Femur (tissue), 1 donor: ENCODE measurements at places on chromosomes 11 and 22.
A peak's percentile ranks its signal among the peaks of the same experiment; 100 is the strongest.

DNA sequence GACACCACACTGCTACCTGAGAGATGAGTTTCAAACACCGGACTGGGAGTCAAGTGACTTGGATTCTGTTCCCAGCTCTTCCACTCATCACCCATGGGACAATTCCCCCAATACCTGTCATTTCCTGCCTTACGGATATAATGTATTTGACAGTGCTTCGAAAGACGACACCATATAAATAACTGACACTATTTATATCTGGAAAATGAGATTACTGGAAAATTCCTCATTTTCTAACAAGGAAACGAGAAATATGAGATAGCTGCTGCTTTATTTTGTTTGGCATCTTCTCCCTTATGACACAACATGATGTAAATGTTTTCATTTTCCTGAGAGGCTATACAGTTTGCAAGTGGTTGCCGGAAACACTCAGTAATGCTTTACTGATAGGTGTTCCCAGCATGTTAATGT is 8.6 kb downstream of the HSCB start:
- no peak for DNase-seq

DNA sequence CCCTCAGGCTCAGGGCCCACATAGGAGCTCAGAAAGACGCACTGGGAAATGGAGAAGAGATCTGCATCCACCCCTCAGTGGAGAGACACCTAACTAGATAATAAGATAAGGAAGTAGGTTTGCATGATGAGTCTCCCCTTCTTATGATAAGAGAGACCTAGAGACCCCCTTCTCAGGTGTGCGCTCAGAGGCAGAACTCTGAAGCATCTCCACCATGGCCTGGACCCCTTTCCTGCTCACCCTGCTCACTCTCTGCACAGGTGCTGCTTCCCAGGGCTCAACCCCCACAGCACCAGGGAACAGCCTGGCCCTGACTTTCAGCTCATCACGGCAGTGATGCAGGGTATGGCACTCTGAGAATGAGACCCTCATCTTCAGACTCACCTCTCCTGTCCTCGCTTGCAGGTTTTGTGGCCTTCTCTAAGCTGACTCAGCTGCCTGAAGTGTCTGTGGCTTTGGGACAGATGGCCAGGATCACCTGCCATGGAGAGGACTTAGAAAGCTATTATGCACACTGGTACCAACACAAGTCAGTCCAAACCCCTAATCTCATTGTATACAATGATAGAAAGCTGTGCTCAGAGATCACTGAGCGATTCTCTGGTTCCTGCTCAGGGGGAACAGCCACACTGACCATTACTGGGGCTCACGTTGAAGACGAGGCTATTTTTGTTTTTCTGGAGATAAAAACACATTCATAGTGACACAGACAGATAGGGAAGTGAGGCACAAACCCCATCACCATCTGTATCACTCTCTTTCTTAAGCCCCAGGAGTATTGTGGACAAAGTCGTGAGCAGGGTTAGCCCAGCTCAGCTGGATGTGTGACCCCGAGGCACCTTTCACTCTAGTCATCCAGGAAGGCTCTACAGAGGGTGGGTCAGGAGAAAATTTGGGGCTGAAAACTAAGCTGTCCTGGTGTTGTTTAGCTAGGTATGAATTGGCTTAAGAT is 29.7 kb upstream of the IGLL5 start:
- DNase-seq, result no peak

DNA sequence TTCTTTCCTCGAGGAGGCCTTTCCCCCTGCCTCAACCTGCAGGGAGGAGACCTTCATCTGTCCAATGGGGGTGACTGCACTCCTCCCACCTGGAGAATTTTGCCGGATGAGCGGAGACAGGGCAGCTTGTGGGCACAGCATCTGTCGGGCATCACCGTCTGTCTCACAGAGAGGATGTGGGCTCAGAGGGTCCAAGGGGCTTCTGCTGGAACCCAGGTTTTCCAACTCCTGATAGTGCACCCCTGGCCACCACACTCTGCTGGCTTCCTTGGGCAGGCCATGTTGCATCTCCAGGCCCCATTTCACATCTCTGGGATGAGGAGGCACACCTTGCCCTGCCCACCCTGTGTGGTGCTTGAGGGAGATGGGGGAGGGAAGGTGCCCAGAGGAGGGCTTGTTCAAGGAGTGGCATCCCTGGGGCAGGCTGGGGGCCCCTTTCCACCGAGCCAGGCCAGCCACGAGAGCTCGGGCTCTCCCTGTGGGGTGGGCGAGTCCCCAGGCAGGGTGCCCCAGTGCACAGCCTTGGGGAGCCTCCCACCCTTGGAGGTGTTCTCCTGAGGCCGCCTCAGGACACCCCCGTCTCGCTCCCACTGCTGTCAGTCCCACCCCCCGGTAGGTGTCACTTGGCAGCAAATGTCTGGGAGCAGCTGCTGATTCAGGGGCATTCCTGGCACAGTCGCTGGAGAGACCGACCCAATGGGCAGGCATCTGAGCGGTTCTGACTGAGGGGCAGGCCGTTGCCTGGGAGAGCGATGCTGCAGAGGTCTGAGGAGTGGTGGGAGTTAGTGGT is 84.2 kb downstream of the MORC2 start:
- DNase-seq, result peak; percentile 8

- DNase-seq, result no peak
These were observed 28.3 kb upstream of the TP53I11 start for GRCh38 chr11:44978961-44979331.

DNA sequence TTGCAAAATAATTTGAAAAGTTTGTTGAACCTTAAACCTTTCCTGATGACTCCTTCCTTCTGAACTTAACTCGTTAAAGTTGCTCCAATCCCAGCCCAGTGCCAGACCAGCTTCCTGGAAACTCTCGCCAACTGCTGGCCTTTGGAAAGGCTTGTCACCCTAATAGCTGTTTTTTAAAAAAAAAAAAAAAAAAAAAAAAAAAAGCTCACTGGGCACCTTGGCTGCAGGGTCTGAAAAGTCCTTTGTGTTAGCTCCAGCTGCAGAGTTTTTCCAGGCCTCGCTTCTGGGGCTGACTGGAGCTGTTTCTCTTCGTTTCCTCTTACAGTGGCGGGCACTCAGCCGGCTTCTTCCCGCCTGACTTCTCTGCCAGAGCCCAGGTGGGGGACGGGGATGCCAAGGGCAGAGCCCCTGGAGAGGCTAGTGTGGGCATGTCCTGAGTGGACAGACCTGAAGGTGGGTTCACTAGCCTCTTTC is 25.1 kb downstream of the KCNQ1OT1 start:
- peak; percentile 77 for DNase-seq

DNA sequence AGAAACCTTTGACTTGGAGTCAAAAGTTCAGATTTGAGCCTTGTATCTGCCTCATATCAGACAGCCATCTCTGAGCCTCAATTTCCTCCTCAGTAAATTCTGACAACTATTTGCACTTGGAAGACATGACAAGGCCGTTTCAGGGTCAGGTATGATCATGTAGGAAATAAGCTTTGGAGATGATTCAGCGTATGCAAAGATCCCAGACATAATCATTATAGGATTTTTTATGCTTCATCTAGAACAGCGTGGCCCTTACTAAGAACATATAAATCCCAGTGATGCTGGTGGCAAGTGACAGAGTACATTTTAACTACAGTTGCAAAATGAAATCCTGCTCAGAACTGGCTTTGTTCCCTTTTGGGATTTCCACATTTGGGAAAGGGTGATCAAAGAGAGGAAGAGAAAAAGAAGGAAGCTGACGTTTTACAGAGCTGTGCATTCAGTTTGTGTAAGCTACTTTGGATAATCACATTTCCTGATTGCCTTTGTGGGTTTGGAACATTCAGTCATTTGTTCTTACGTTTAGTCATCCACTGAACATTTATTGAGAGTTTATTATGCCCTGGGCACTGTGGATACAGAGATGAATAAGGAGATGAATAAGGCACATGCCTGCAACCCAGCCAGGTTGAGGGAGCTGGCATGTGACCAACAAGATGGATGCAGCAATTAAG is 81.9 kb upstream of the HEPHL1 start:
- DNase-seq, result no peak

DNA sequence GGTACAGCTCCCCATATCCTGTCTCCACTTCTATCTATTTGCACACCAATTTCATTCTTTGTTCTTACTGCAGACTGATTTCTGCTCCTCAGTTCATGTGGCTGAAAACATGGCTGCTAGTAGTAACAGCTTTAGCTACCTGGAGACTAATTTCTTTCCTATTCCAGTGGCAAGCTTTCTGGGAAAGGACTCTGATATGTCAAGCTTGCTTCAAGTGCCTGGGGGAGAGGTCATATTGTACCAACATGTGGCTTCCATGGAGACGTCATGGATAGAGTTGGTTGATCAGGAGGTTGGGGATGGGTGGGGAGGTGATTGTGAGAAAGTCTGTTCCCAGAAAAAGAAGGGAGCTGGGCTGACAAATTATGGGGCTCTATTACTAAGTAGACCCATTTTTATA is 44.9 kb downstream of the ADM start:
- DNase-seq, result no peak

DNA sequence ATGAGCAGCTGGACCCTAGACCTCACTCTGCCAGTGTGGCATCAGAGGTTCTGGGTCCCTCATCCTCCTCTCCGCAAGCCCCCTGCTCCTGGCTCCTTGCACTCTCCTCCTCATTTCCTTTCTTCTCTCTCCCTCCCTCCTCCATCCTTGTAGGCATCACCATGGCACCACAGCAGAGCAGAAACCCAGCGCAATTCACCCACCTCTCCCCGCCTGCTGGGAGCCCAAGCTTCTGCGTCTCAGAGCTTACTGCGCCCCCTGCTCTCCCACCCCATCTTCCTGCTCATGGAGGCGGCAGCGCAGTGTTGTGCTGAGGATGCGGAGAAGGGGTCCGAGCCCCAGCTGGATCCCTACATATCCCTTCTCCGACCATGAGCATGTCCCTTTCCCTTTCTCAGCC is 1.7 kb downstream of the CHRM1 start:
- no peak for DNase-seq

GRCh38 chr22:22074634-22075381 is 92.2 kb upstream of the TOP3B start:
- no peak for DNase-seq

DNA sequence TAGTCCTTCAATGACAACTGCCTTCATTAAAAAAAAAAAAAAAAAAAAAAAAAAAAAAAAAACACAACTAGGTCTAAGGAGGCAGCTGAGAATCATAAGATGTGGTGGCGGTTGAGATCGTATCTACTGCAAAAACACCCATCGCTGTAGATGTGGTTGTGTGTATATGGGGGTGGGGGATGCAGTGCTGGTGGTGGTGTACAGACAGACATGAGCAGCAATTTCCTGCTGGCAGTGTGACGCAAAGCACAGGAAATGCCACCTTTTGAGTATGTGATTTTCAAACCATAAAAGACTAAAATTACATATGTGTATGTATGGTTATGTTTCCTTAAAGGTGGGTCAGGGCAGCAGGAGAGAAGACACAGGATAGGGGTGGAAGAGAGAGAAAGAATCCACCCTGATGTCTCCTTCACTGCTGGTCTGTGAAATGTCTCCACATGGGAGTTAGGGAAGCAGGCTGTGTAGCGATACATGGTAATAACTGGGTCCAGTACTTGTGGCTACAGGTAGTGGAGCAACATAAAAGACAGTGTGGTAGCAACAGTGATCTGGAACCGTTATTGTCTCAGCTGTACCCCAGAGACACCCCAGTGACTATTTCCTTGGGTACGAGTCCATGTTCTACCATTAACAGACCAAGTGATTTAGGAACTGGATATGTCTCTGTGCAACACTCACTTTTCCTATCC is 57.9 kb downstream of the SYTL2 start:
- DNase-seq, result peak; percentile 40

GRCh38 chr11:45832811-45833441 is 14.3 kb upstream of the CRY2 start:
- no peak for DNase-seq

- no peak for DNase-seq
These were observed 384.3 kb downstream of the NTM start for GRCh38 chr11:131754671-131755070.

DNA sequence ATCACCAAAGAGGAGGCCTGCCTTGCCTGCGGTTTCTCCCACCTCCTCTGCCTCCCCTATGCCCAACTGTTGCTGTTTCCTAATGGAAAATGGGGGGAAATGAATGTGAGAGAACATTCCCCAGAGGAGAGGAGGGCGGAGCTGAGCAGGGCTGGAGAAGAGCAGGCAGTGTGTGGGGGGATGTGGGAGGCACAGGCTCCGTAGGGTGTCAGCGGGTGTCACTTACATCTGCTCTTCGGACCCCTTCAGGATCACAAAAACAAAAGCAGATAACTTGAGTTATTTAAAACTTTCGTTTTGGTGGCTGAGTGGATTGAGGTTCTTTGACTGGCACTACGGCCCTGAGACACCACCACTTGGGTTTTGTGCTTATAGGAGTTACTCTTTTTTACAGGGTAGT is 93.8 kb downstream of the CEP164 start:
- DNase-seq, result no peak

DNA sequence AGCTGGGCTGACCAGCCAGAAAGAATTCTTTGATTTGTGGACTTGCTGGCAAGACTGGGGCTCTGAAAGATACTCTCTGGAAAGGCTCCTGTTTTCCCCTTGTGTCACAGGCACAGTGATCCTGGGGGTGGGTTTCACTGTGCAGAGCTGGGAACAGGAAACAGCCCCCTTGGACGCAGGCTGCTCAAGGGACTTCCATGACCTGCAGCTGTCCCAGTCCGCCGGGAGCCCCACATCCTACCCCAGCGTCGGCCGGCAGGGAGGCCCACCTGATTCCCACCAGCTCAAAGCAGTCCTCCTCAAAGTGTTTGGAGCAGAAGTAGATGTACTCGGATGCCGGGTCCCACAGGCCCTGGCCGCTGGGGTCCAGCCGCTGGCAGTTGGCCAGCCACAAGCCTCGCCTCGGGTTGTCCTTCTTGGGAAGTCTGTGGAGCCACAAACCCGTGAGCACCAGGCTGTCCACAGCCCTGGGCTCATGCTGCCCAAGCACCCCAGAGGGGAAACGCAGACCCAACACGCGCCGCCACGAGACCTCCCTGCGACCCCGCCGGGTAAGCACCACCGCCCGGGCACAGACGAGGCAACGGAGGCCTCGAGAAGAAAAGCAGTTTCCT is 824 bp downstream of the THAP7 start:
- peak; percentile 59 for DNase-seq
